ENCODE measurements at places on chromosomes 2 and 18.

GRCh38 chr2:28004086-28004485 lies 113.6 kb downstream of the BABAM2 start:
- no peak for DNase-seq

GRCh38 chr2:71923887-71924533 lies 223.7 kb downstream of the CYP26B1 start:
- DNase-seq, result peak; percentile 81

- DNase-seq, result peak; percentile 7
These were observed 312.7 kb downstream of the TCF4 start for GRCh38 chr18:55275039-55275901.

GRCh38 chr2:107721178-107721577 lies 105.5 kb upstream of the RGPD4 start:
- no peak for DNase-seq

GRCh38 chr18:69945220-69946114 lies 2.2 kb downstream of the CD226 start:
- DNase-seq, result no peak

GRCh38 chr2:121088251-121089165 lies 196.5 kb downstream of the TFCP2L1 start:
- DNase-seq, result no peak

- no peak for DNase-seq
These were observed 128.3 kb upstream of the HS6ST1 start for GRCh38 chr2:128446874-128447537.

- DNase-seq, result no peak
These were observed 144.1 kb downstream of the MYO1B start for GRCh38 chr2:191389288-191389687.

DNA sequence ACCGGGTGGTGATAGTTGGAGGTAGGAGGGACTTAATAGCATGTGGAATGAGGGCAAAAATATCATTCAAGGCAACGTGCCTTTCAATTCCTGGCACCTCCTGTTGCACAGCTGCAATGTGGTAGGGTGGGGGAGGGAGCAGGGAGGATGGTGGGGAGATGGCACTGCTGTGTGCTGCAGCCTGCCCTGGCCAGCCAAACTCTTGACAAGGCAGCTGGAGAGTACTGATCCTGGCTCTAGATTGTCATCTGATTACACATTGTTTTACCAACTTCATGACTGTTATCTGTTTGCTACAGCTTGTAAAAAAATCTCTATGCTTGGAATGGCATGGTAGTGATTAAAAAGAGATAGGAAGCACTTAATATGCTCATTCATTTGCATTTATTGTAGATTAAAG lies 47.7 kb downstream of the PLCL1 start:
- no peak for DNase-seq

- DNase-seq, result no peak
These were observed 33.9 kb downstream of the PTPN18 start for GRCh38 chr2:130389783-130390182.

GRCh38 chr2:154911729-154912128 lies 213.2 kb downstream of the KCNJ3 start:
- no peak for DNase-seq

DNA sequence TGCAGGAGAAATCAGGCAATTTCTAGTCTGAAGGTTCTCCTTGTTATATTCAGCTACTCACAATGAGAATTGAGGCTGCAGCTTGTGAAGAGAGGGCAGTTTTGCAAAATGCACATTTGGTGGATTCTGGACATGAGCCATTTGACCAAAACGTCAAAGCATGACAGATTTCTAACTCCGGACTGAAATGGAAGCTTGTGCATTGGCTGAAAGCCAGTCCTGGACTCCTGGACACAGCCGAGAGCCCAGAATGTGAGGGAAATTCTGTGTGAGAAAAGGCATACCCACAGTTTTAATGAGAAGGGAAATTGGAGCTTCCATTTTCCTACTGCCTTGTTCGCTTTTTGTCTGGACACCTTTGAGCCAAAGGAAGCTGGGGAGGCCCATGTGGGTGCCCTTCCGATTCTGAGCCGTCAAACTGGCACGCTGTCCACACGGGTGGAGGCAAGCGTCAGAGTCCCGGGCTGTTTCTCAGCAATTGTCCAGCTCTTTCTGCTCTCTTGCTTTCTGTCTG lies 23.7 kb upstream of the ROCK2 start:
- no peak for DNase-seq

GRCh38 chr18:25102662-25103061 lies 249.3 kb downstream of the ZNF521 start:
- no peak for DNase-seq

DNA sequence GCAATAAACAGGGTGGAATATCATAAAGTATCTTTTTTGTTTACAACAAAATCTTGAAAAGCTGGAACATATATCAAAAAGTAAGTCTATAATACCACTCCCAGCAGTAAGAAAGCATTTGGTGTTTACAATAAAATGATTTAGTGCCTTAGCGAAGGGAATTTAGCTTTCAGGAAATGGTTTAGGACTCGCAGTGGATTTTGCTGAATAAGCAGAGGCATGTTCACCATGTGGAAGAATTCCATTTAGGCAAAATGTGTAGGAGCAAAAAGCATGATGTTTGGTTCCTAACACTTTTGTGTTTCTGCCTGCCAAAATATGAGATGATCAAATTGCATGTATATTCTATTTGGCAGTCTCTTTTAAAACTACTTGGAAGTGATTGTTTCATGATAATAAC lies 163.6 kb downstream of the AGPS start:
- DNase-seq, result no peak

DNA sequence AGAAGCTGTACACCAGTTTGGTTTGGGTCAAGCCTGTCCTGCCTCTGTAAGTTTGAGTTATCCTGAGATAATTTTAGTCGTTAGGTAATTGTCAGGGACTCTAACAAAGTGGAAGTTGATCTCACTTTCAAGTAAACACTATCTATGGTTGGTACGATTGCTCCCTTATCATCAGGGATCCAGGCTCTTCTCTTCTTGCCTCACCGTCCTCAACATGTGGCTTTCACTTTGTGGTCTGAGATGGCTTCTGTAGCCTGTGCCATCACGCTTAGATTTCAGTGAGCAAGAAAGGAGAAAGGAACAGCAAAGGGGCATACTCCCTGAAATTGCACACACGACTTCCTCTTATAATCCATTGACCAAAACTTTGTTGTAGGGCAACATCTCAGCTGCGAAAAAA lies 115.6 kb downstream of the CTAGE1 start:
- DNase-seq, result no peak

GRCh38 chr2:169036736-169037440 lies 5.8 kb upstream of the ABCB11 start:
- no peak for DNase-seq

GRCh38 chr2:161063946-161064306 lies 96.3 kb upstream of the TANK start:
- DNase-seq, result no peak

GRCh38 chr2:222485367-222486211 lies 61.2 kb downstream of the SGPP2 start:
- DNase-seq, result no peak

- DNase-seq, result no peak
These were observed 77.5 kb upstream of the SALL3 start for GRCh38 chr18:78901923-78902794.

DNA sequence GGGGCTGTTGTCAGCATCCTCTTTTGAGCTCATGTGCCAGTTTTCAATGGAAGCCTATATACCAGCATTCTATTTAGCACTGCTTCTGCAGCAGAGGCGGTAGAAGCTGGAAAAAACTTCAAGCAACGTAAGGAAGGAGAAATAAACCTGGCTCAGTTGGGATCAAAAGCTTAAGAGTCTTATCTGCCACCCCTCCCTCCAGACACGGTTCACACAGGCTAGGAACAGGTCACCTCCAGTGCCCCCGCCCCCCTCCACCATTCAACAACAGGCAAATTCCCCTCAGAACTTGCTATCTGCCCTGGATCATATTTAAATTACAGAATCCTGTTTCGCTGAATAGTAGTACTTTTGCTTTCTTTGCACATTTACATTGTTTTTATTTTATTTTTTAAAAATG lies 384.8 kb upstream of the PKDCC start:
- DNase-seq, result no peak

DNA sequence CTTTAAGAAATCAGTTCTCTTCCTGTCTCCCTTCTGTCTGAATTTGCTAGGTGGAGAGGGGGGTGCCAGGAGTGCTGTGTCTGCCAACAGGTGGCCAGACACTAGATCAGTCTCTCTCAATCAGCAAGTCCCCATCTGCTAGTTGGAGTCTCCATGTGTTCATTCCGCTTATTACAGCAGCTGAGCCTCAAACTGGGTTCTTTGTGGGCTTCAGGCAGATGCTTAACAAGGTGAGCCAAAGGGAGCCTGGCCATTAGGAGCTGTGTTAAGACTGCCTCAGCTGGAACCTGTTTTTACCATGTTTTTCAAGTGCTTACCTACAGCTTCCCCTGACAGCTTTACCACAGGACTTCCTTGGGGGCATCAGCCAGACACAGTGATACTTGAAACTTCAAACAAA lies 401.9 kb downstream of the LRP1B start:
- DNase-seq, result no peak

- no peak for DNase-seq
These were observed 337.2 kb upstream of the SALL3 start for GRCh38 chr18:78642296-78642951.

DNA sequence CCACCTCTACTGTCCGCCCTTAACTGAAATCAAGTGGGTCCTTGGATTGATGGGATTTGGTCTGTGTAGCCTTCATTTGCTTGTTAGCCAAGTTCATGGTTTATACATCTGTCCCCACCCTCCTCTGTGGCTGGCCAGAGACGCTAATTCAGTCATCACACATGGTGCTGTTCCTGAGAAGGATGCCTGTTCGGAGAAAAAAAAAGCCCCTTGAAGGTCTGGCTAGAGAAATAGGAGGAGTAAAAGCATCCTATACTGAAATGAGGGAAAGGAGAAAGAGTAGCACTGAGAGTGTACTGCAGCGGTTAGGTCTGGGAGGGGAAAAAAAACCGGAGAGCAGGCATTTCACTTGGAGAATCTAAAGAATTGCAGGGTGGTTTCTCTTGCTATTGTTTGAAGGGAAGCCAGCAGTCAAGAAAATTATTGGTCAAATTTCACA lies 180.6 kb upstream of the EPAS1 start:
- no peak for DNase-seq

GRCh38 chr18:11750171-11750570 lies 61.1 kb downstream of the GNAL start:
- DNase-seq, result no peak

DNA sequence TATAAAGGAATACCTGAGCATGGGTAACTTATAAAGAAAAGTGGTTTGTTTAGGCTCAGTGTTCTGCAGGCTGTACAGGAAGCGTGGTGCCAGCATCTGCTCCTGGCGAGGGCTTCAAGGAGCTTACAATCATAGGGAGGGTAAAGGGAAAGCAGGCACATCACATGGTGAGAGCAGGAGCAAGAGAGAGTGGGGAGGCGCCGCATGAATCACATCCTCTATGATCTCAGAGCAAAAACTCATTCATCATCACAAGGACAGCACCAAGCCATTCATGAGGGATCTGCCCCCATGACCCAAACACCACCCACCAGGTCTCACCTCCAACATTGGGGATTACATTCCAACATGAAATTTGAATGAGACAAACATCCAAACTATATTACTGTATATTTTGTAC lies 32.5 kb downstream of the R3HDM1 start:
- DNase-seq, result no peak

- DNase-seq, result no peak
These were observed 31.5 kb downstream of the FBXO48 start for GRCh38 chr2:68435615-68436014.

GRCh38 chr2:68870215-68870614 lies 982 bp downstream of the BMP10 start:
- DNase-seq, result no peak

DNA sequence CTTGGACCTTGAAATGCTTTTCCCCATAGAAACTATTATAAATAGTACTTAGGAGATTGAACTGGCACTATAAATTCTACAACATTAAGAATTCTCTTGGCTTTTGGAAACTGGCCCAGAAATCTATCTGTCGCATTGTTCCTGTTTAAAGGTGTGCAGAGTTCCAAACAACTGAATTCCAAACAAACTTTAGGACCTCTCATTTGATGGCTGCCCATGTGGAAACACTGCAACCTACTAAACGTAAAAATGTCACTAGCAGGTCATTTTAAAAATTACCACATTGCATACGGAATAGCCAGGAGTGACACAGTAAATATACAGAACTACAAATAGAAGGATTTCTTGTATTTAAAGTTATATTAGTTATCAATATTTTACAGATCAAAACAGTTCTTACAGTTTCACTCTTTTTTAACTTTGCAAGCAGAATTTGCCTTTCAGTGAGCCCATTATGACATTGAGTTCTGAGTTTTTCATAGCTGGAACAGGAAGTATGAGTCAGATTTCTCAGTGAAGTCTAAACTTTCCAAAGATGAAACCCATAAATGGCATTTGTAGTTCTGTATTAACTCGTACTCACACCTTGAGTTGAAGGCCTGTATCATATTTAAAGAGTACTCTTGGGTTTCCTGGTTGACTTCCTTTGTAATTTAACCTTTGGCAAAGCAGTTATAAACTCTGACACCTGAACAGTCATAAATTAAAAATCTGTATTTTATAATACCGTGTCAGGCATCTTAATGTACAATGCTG lies 142.3 kb upstream of the BOD1L2 start:
- peak; percentile 34 for DNase-seq

- DNase-seq, result no peak
These were observed 143.0 kb downstream of the RAD51AP2 start for GRCh38 chr2:17375262-17375661.

DNA sequence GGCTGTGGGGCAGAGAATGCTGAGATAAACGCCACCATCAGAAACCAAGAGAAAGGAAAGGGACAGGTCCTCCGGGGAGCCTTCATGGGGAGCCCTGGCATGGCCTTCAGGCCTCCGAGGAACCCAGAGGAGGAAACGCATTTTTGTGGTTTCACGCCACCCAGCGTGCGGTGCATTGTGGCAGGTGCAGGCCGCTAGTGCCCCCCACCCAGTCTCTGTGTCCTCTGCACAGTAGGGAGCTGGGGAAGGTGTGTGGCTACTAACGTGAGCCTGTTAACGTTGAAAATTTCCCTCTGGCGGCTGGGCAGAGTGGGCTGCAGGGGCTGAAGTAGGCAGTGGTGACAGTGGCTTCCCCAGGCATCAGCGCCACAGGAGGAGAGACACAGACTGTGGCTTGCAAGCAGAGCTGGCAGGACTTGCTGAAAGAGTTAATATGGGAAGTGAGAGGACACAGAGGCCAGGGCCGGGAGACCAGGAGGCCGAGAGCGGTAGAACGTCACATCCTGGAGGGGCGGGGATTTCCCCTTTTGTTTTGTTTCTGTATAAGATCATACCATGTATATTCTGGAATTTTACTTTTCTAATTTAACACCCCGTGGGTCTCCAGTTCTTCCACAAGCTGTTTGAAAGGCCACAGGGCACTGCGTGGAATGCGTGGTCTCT lies 166.9 kb downstream of the GBX2 start:
- no peak for DNase-seq

DNA sequence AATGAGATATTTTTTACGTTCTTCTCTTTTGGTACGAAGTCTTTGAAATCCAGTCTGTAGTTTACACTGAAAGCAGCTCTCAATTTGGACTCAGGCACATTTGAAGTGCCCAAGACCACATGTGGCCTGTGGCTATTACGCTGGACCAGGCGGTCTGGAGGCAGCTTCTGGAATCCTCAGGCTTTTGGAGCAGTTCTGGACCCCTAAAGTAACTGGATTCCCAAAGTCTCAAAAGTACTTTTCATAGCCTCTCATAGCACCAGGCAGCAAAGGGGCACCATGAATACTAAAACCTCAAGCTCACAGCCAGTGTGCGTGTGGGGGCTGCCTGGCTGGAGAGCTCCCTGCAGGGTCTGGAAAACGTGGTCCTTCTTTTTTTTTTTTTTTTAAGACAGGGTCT lies 119.0 kb downstream of the SMAD7 start:
- DNase-seq, result no peak
